ENCODE measurements at places on chromosomes 13 and 19. TPM values are rescaled to one million over a fixed set of nuclear protein-coding genes. Genes with fewer than 3 reads are reported as not detected.

EPS8L1 gene
- total RNA-seq, result not detected

IGFL2 gene
- not detected for total RNA-seq

APC2 gene
- 0.59 TPM for total RNA-seq

RDH13 gene
- total RNA-seq, result 23.8 TPM

TEX29 gene
- not detected for total RNA-seq

APLP1 gene
- 32.5 TPM for total RNA-seq

KLK15 gene
- total RNA-seq, result not detected

Measured in MG63 (cell line).